GM12892 (cell line): ENCODE measurements at places on chromosomes 13 and 19.

DNA sequence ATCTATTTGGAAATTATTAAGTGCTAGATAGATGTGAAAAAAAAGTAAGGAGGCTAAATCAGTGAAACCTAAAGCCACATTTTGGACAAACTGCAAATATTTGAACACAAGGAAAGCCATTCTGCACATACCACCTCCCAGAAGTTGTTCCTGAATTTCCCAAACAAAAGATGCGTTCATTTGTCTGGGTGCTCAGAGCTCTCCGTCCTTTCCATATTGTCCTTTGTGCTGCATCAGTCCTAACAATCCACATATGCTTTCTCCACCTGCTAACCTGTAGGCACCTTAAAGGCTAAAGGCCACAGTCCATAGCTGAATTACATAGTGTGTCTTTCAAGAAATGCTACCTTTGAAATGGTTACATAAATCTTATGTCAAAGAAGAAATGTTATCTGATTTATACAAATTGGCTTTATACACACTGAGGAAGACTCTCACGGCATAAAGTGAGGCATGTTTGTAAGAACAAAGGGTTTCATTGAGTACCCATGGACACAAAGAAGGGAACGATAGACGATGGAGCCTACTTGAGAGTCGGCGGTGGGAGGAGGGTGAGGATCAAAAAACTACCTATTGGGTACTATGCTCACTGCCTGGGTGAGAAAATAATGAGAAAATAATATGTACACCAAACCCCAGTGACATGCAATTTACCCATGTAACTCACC, 182.0 kb downstream of the RGCC start:
- DNase-seq, result no peak

- DNase-seq, result no peak
These were observed 26.8 kb downstream of the TUBA3C start for GRCh38 chr13:19154843-19155242.

- DNase-seq, result no peak
These were observed 12.1 kb downstream of the MBNL2 start for GRCh38 chr13:97234236-97234635.

- no peak for DNase-seq
These were observed 89.4 kb upstream of the TSHZ3 start for GRCh38 chr19:31438401-31439269.

DNA sequence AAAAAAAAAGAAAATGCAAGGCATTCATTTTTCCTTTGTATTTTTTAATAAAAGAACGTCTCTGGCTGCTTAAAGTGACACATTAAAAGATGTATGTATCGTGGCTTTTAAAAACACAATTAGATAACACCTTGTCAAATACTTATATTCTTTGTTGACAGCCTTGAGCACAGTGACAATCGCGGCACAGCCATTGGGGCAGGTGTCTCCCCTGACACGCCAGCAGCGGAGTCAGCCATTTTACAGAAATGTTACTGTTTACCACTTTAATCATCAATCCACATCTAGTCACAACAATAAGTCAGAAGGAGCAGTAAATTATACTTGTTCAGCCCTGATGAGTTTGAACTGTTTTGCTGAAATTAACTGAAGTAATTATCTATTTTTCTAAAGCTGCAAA, 224.1 kb downstream of the ZNF536 start:
- no peak for DNase-seq

- no peak for DNase-seq
These were observed 3.1 kb upstream of the CCDC70 start for GRCh38 chr13:51858433-51859247.

- no peak for DNase-seq
These were observed 1.1 kb downstream of the PGLS start for GRCh38 chr19:17512574-17512939.

GRCh38 chr19:2636141-2636896, 66.2 kb downstream of the GNG7 start:
- DNase-seq, result no peak

DNA sequence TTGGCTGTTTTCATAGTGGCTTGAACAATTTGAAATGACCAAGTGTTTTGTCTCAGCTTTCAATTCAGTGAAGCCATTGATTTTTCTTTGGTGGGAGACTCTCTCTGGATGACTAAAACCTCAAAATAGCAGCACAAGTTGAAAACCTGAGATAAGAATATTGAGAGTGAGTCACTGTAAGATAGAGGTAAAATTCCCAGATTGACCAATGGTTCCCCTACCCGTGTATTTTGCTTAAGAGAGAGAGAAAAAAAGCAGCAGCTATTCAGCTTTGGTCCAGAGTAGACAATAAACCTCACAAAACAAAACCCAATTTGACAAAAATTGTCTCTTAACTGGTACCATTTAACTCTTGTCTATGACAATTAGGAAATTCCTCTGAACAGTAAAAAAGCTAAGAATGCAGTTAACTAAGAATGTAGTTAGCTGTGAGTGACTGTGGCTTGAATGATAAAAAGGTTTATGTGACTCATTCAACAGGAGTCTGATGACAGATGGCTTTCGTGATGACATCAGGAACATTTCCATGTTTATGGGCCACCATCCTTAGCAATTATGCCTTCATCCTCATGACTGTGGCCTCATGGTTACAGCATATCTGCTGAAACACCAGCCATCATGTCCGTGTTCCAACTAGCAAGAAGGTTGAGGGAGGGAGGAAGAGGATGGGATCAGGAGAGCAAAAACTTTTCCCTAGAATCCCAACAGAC, 356.9 kb downstream of the NDFIP2 start:
- DNase-seq, result no peak
